ENCODE measurements at places on chromosomes 4 and X.

DNA sequence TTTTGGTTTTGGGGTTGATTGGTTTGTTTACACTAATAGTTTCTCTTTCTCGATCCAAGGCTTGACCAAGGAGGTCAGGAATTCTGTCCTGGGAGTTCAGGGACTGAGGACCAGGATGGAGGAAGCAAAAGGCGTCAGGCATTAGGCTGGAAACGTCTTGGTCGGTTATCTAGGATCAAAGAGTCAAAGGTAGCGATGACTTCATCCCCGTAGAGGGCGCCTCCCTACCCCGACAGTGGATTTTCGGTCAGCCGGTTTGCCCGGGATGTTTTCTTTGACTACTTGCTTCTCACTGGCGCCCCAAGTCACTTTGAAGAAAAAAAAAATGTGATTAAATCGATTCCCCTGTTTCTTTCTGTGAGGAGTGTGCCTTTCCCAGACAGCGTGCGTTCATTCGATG lies 980 bp upstream of the FHDC1 start:
- DNase-seq = no peak

DNA sequence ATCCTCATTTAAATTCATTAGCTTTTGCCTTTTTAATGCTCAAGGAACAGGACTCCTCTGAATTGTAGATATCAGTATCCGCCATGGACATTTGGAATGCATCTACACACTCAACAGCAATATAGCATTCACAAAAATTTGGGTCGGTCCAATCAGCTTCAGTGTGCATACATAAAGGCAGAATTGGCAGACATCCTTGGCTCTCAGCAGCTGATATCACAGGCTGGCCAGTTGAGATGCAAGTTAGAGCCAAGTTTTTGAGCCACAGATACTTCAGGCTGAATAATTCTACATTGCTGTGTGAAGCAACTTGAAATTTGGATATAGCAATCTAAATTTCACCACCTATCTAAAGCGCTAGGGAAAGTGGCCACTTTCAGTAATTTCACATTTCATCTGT lies 821.1 kb downstream of the PCDH19 start:
- DNase-seq = no peak

DNA sequence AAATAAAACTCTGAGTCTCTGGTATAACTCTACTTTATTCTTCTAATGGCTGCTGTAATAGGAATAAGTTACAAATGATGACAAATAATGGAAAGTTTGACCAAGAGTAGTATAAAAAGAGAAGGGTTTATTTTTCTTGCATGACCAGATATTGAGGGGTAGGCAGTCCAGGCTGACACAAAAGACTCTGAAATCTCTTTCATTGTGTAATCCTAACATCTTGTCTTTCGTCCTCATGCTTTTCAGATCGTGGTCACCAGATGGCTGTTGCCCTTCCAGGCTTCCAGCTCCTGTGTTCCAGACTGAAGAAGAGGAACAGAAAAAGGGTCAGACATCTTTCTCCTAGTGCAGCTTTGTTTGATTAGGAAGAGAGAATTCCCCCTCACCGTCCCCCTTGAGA lies 176.9 kb upstream of the GK2 start:
- DNase-seq = no peak

- DNase-seq = no peak
Measured at GRCh38 chrX:7372825-7373525, 225.0 kb upstream of the PUDP start.

DNA sequence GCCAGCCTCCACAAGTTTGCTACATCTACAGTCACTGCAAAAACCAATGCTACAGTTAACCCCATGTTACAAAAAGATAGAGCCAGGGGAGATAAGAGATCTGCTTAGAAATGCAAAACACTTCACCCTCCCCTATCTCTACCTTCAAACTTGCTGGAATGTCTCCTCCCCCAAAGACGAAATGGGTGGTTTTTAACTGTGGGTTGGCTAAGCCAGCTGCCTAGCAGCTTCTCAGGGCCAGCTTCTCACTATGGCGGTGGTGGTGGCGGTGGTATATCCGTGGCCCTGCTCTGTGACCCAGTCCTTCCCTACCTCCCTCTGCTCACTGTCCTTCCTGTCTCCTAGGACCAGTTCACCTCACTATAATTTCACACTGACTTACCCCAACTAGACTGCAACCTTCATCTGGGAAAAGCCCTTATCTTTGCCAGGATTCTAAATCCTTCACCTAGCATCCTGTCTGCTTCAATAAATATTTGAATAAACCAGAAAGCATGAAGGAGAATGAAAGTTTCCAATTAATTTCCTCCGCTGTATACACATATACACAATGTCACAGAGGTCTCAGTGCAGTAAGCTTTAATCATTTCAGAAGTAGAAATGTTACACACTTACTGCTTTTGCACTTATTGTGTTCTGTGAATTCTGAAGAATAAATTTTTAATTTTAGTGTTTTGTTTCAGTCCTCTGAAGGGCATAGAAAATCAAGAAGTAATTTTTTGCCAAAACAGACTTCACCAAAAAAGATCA lies 46.3 kb downstream of the SH3KBP1 start:
- peak; percentile 70 for DNase-seq

GRCh38 chrX:113728937-113729336 lies 854.9 kb upstream of the HTR2C start:
- DNase-seq = no peak

Measured in immature natural killer cell (primary cell).